ENCODE measurements at places on chromosomes 11 and 22.

DNA sequence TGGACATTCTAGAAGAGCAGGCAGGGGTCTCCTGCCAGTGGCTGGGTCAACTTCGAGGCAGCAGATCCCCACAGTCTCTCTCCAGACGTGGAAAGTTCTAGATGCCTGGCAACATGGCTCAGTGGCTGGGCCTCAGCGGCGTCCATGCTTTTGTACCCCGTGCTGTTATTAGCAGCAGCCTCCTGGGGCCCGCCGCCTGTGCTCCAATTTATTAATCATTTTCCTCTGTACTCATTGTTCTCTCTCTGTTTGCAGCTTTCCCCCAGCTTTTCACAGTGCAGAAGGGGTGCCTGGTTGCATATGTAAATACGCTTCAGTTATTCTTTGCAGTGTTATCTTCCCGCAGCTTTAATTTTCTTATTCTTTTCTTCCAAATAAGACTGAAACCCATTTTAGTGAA, 515.1 kb downstream of the TBC1D22A start:
- no peak for DNase-seq

GRCh38 chr22:39214383-39215069, 30.3 kb downstream of the PDGFB start:
- DNase-seq: no peak

DNA sequence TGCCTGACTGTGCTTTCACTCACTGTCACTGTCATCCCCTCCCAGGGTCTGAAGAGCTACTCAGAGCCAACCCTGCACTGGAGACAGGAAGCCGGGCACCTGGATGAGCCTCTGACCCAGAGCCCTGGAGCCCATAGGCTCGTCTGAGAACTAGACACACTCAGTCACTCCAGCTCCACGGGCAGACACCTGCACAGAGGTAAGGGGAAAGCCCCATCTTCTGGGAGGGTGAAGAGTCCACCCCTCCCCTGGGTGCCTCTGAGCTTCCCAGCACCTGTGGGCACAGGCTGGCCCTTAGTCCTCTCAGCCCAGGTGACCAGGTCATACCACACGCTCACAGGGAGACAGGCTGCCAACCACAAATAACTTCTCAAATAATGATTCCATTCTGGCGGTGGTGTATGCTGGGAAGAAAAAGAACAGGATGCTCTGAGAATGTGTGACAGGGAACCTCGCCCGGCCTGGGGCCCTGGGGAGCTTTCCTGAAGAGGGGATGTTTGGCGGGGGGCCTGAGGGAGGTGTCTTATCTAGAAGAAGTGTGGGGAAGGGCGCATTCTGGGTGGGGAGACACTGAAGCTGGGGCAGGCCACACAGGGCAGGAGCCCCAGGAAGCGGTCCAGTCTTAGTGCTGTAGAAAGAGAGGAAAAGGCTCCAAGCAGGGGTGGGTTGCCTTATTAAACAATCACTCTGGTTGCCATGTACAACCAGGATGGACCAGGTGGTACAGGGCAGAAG, 5.3 kb downstream of the CCDC157 start:
- no peak for DNase-seq

GRCh38 chr11:9726321-9727022, 62.6 kb downstream of the SWAP70 start:
- DNase-seq: no peak

GRCh38 chr11:103928040-103928801, 108.2 kb upstream of the DDI1 start:
- DNase-seq: no peak

DNA sequence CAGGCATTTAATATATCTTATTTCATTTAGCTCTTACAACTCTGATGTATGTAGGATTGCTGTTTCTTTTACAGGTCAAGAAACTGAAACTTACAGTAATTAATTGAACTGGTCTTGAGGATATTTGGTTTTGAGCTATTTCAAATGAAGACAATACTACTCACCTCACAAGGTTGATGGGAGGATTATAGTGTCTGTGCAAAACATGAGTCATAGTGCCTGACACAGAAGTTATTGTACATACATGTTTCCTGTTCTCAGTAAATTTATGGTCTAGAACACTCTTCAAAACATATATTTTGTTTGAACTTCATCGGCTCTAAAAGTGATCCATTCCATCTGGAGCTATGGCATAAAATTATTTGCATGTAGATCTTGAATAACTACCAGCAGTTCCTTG, 61.9 kb downstream of the CECR2 start:
- no peak for DNase-seq

Measured in NCI-H460 (cell line).